ENCODE measurements at places on chromosomes 7 and 10.
A peak's percentile ranks its signal among the peaks of the same experiment; 100 is the strongest.

DNA sequence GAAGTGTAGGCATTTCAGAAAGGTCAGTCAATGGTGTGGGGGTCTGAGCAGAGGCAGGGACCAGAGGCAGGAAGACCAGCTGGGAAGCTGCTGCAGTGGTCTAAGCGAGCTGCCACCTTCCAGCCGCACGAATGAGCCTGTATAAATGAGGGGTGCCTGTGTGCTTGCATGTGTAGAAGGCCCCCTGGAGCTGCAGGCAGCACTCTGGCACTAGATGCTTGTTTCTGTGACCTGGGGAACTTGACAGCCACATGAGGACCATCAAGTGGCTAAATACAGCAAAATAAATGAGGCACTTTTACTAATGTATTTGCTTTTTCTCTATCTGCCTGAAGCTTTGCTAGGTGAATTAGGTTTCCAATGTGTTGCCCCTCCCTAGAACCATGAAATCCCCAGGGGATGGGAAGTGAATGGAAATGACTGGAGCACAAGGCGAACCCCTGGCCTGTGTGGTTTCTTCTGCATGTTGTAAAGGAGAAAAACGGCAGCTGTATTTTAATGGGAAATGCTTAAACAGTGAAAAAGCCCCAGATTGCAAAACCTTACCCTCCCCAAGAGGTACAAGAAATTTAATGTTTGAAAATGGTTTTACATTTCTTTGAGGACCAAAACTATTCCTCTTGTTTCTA lies 57.7 kb downstream of the PYROXD2 start:
- no peak for DNase-seq

GRCh38 chr10:122097935-122098334 lies 109.0 kb downstream of the TACC2 start:
- DNase-seq = no peak

- no peak for DNase-seq
Observed at GRCh38 chr7:144454256-144455039, 51.0 kb upstream of the NOBOX start.

DNA sequence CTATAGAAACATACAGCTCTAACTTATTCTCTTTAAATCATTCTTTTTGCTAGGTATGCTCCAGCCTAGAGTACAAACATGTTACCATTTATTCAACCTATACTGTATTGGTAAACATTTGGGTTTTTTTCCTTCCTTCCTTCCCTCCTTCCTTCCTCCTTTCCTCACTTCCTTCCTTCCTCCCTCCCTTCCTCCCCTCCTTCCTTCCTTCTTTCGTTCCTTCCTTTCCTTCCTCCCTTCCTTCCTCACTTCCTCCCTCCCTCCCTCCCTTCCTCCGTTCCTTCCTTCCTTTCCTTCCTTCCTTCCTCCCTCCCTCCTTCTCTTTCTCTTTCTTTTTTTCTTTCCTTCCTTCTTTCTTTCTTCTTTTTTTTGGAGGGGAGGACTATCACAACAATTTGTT lies 286.7 kb upstream of the PRKCQ start:
- no peak for DNase-seq

- DNase-seq = no peak
Observed at GRCh38 chr7:28988091-28988490, 30.0 kb upstream of the TRIL start.

DNA sequence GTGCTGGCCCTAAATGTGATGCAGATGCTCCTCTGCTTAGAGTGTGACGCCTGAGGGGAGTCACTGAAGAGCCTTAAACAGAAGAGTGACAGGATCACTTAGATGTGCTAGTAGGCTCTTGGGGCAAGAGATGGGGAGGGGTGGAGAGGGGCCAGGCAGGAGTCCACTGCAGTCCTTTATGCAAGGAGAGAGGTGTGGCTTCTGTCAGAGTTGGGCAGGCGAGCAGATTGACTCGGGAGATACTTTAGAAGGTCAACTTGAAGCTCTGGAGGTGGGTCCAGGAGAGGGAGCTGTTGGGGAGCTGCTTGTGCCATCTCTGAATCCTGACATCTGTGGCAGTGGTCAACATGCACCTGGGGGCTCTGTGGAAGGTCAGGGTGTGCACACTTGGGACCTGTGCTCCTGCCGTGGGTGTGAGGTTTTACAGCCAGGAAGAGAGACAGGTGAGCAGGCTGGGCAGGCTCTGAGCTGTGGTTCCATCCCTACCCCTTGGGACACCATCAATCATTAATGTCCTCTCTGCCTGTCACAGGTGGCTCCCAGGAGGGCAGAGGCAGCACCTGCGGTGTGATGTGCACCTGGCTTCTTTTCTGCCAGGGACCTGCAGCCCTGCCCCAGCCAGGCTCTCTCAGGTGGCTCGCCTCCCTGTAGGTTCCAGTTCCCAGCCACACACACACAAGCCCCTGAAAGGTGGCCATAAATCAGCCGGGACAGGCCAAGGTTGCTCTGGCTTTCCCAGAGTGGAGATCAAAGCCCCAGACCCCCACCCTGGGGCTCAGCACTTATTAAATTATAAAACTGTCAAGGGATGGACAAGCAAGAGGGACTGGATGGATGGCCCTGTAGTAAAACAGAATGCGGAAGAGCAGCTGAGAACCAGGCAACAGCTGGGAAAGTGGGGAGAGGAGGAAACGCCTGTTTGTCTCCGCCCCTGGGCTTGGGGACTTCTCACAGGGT lies 14.0 kb downstream of the NEURL1 start:
- DNase-seq = peak; percentile 10

- DNase-seq = no peak
Observed at GRCh38 chr7:104584620-104585019, 256.2 kb downstream of the LHFPL3 start.

DNA sequence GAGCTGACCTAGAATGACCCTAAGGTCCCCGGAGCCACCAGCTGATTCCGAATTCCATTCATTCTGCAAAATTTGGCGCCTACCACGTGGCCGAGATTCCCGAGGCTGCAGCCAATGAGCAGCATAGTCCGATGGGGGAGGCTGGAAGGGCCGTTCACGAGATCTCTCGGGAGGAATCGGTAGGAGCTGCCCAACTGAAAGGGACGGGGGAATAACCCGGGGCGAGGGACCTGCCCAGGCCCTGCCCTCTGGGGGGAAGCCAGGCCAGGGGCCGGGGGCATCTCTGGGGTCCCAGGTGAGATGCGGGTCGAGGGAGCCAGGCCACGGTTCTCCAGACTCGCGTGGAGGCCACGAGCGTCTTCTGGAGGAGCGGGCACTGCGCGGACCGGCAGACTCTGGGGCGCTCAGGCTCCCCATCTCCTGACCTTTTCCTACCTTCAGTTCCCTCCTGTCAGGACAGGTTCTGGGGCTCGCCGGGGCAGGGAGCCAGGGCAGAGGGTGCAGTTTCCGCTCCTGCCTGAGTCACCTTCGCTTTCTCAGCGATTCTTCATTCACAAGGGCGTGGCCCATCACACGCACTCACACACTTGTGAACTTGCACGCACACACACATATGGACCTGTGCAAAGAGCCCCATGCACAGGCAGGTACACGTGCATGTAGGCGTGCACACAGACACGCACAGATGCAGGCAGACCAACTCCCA lies 173.4 kb downstream of the RNF216 start:
- DNase-seq = no peak

DNA sequence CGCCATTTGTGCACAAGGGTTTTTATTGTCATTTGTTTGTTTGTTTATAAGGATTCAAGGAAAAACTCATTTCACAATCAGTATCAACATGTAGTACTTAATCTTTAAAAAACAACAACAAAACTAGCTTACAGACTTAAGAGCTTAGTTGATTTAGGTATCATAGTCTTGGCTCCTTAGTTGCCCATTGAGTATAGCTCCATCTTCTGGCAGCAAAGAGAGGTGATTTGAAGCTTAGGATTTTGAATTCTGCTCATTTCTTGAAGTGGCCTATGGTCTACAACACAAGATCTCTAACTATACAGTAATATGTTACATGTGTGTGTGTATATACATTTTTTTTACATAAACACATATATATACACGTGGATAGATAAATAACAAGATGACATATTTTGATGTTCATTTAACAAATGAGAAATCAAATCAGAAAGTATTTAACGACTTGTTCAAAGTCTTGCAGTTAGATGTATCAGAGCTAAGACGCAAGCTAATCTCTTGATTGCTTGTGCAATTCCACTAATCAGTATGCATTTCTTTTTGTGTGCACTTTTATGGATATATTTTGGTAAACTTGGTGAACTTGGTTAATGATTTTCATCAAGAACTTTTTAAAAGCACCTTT lies 307.3 kb downstream of the CAMK1D start:
- DNase-seq = peak; percentile 45

GRCh38 chr7:50416527-50417182 lies 33.5 kb downstream of the FIGNL1 start:
- no peak for DNase-seq

- no peak for DNase-seq
Observed at GRCh38 chr10:126671402-126671975, 996 bp upstream of the C10orf90 start.

GRCh38 chr10:78436706-78437406 lies 403.2 kb downstream of the RPS24 start:
- DNase-seq = no peak

GRCh38 chr7:110084181-110084807 lies 1006.6 kb upstream of the LRRN3 start:
- DNase-seq = no peak

DNA sequence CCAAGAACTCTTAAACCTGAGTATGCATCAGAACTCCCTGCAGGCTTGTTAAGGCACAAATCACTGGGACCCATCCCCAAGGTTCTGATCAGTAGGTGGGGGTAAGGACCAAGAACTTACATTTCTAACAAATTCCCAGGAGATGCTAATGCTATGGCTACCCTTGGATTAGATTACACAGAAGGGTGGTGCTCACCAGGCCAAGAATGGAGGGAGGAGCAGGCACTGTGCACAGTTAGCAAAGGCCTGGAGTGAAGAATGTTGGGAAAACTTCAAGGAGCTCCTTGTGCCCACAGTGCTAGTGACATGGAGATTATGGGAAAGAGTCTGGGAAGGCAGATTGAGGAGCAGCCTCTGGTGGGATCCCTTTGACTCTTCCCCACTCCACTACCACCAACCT lies 1.9 kb downstream of the PRSS2 start:
- DNase-seq = no peak

GRCh38 chr7:95549818-95550529 lies 46.3 kb downstream of the PDK4 start:
- DNase-seq = no peak

GRCh38 chr10:62178568-62178967 lies 90.1 kb downstream of the RTKN2 start:
- DNase-seq = no peak

DNA sequence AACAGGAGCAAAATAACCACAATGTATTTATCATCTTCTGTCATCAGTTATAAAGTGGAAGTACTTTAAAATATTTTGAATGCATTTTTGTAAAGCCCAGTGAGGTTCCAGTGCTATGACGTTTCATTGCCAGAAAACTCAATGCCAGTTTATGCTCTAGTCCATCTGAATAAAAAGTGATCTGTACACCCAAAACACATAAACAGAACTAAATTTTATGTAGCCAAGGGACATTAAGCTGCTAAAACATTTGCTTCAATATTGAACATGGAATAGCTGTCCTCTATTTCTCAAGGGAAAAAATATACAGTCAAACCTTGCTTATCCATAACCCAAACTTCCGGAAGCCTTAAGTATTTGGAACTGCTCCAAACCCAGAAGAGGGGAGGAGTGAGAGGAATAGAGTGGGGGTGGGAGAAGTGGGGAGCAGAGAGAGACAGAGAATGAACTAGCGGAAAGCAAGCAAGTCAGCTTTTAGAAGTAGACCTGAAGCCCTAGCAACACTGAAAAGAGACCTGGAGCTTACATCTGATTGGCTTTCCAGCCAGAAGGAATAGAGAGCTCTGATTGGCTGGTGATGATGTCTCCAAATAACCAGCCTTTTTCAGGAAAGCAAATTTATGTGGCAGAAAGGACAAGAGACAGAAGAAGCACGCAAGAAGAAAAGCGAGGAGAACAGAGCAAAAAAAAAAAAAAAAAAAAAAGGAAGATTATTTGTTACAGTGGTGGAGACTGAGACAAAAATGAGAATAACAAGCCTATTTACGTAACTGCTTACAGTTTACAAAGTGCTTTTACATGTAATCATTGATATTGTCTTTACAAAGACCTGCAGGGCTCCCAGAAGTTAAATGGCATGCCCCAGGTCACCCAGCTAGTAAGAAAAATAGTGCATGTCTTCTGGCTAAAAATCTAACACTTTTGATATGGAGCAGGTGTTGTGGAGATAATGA lies 196.0 kb downstream of the RNLS start:
- DNase-seq = peak; percentile 70

GRCh38 chr10:93654201-93654600 lies 41.9 kb downstream of the PDE6C start:
- DNase-seq = no peak

GRCh38 chr7:94444813-94445212 lies 50.1 kb downstream of the COL1A2 start:
- no peak for DNase-seq

DNA sequence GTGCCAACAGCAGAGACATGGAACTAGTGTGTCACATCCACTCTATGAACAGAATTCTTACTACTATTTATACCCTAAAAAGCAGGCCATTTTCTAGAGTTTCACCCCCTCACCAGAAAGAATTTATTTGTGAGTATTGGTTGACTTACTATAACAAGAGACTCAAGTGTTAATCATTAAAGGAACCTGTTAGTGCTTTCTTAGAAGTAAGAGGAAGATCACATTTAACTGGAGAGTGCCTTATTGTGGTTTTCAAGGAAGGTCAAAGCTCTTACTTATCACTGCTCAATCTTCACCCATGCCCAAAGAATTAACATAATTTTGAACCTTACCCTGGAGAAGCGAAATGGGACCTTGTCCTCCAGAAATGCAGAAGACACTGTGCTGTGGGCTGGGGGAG lies 169.3 kb upstream of the PRSS1 start:
- no peak for DNase-seq

DNA sequence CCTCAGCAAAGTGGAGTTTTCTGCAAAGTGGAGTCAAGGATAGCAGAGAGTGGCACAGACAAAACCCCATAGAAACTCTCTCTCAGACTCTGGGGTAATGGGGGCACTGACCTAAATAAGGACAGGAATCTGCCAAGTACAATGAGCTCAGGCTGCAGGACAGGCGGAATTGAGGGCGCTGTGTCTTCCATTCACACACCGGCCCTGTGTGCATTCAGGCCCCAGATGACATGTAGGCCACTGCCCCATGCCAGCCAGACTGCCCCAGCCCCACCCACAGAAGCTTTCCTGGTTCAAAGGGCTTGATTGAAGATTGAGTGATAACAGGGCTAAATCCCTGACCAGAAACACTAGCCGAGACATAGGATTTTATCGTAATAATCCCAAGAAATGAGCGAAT lies 52.7 kb downstream of the EEPD1 start:
- DNase-seq = no peak

DNA sequence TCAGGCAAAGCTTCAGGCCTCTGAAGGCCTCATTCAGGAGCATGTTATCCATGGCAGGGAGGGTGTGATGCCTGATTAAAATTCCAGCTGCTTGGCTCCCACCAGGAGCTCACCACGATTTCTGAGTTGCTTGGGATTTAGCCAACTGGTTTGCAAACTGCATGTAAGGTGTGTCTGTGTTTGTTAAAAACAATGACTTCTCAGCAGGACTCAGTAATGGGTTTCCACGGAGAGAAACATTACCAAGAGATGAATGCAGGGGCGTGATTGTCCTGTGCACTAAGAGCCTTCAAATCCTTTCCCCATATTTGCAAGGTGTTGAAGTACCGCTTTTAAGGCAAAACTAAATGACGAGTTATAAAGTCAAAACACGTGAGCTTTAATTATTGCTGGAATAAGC lies 88.8 kb upstream of the BTBD16 start:
- DNase-seq = no peak

GRCh38 chr10:24869354-24870015 lies 82.9 kb downstream of the PRTFDC1 start:
- DNase-seq = no peak

Data from HEK293T (cell line).